ENCODE measurements at places on chromosomes 12 and 14. TPM values are rescaled to one million over a fixed set of nuclear protein-coding genes. Genes with fewer than 3 reads are reported as not detected.

TOMM20L gene
- total RNA-seq: not detected

- no peak overlapping the region for H3K27ac ChIP-seq
- no peak overlapping the region for H3K4me3 ChIP-seq
- H3K4me1 ChIP-seq: no peaks in the 10 kb centered on the region
- no peaks in the 10 kb centered on the region for H3K36me3 ChIP-seq
Observed at GRCh38 chr12:115799610-115800009, 477.9 kb downstream of the MED13L start.

DNA sequence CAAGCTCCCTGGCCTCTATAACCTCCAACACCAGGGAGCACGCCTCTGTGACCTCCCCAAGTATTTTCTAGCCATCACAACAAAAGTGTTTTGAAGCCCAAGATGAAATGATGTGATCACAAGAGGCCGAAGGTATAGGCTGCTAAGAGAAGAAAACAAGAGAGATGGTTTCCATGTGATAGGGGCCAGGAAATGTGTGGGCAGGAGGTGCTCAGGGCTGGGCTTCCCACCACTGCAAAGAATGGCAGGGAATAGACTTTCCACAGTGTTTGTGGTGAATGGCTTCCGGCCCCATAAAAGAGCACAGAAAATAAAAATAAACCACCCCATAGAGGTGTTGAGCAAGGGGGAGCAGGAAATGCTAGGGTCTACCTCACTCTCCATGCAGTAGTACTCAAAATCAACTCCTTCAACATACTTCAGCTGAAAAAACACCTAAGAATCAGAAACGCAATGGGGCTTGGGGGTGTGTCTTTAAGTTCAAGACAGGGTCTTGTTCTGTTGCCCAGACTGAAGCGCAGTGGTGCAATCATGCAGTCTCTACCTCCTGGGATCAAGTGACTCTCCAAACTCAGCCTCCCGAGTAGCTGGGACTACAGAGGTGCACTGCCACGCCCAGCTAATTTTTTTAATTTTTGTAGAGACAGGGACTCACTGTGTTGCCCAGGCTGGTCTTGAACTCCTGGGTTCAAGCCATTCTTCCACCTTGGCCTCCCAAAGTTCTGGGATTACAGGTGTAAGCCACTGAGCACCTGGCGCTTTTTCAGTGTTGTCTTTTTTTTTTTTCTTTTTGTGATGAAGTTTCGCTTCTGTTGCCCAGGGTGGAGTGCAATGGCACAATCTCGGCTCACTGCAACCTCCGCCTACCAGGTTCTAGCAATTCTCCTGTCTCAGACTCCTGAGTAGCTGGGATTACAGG, 27.1 kb downstream of the DAD1 start:
- H3K27me3 ChIP-seq: no peaks in the 10 kb centered on the region
- H3K27ac ChIP-seq: peak overlapping the region; percentile 89
- peaks cover 97% of the 10 kb centered on the region for H3K4me1 ChIP-seq
- H3K36me3 ChIP-seq: peaks cover 46% of the 10 kb centered on the region
- H3K4me3 ChIP-seq: peak overlapping the region; percentile 55

DNA sequence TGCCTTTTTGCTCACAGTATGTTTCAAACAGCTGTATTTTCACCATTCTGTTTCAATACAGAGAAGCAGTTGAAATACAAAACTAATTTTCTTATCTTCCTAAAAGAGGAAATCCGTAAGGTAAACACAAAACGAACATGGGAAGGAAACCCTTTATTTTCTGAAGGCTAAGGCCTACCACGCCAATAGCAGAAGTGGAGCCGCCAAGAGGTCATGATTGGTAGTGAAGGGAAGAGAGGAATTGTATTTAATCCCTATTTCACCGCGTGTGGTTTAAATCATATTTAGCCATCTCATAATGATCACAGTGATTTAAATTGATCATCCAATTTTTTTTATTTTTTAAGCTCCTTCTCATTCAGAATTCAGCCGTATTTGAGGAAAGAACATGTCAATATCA, 398.2 kb downstream of the PRKD1 start:
- no peak overlapping the region for H3K4me3 ChIP-seq
- DNase-seq: no peak
- H3K4me1 ChIP-seq: no peaks in the 10 kb centered on the region
- H3K27ac ChIP-seq: no peak overlapping the region
- no peaks in the 10 kb centered on the region for H3K27me3 ChIP-seq

GRCh38 chr14:90522571-90523191, 125.9 kb downstream of the CALM1 start:
- H3K4me1 ChIP-seq: no peaks in the 10 kb centered on the region
- H3K36me3 ChIP-seq: no peaks in the 10 kb centered on the region

- no peak for DNase-seq
- no peaks in the 10 kb centered on the region for H3K27me3 ChIP-seq
- no peaks in the 10 kb centered on the region for H3K4me1 ChIP-seq
- H3K36me3 ChIP-seq: peaks cover 23% of the 10 kb centered on the region
- no peak overlapping the region for H3K27ac ChIP-seq
Observed at GRCh38 chr12:16021676-16022075, 110.5 kb downstream of the DERA start.

DNA sequence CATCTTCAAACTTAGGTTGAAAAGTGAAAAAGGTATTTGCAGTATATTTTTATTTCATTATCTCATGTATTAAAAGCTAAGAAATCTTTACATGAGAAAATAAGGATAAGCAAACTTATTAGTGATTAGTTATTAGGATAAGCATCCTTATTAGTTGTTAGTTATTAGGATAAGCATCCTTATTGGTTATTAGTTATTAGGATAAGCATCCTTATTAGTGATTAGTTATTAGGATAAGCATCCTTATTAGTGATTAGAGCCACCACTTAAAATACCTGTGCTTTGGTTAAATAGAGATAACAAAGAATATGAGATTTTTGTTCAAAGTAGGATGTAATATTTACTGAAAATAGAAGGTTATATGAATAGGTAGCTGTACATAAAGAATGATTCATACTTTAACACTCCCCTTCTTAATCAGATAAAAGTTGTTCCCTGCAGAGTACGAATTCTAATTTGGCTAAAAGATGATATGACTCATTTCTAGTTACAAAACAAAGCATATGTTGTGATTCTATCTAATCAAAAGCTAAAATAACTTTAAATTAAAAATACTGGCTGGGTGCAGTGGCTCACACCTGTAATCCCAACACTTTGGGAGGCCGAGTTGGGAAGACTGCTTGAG, 56.4 kb downstream of the KDM5A start:
- H3K27ac ChIP-seq: no peak overlapping the region
- DNase-seq: no peak
- peaks cover 57% of the 10 kb centered on the region for H3K36me3 ChIP-seq
- no peaks in the 10 kb centered on the region for H3K27me3 ChIP-seq
- no peaks in the 10 kb centered on the region for H3K4me1 ChIP-seq
- no peak overlapping the region for H3K4me3 ChIP-seq

DNA sequence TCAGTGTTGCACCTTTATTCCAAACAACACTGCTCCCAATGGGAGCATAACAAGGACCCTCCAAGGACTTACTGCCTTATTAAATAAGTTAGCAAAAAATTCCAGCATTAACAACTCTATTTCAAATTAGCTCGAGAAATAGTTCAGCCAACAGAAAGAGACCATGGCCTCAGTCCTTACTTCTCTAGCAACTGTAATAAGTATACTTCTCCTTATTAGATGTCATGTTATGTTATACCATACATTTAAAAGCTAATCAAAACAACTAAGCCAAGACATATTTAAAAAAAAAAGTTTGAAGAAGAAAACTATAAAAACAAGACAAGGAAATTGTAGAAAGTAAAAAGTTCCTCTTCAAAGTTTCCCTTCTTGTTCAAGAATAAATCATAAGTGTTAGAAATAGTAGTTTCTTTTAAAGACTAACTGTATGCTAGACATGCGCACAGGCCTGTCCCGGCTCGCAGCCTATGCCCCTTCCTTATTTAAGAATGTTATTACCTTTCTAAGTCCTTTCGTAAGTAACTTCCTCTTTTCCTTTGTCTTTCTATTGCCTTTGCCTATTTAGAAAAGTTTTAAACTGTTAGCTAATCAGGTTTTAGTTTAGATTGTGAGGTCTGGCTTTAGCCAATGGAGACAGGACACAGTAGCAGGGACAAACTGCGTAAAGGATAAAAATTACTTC, 68.6 kb downstream of the RESF1 start:
- DNase-seq: no peak
- peaks cover 6% of the 10 kb centered on the region for H3K36me3 ChIP-seq
- H3K4me1 ChIP-seq: peaks cover 26% of the 10 kb centered on the region

DNA sequence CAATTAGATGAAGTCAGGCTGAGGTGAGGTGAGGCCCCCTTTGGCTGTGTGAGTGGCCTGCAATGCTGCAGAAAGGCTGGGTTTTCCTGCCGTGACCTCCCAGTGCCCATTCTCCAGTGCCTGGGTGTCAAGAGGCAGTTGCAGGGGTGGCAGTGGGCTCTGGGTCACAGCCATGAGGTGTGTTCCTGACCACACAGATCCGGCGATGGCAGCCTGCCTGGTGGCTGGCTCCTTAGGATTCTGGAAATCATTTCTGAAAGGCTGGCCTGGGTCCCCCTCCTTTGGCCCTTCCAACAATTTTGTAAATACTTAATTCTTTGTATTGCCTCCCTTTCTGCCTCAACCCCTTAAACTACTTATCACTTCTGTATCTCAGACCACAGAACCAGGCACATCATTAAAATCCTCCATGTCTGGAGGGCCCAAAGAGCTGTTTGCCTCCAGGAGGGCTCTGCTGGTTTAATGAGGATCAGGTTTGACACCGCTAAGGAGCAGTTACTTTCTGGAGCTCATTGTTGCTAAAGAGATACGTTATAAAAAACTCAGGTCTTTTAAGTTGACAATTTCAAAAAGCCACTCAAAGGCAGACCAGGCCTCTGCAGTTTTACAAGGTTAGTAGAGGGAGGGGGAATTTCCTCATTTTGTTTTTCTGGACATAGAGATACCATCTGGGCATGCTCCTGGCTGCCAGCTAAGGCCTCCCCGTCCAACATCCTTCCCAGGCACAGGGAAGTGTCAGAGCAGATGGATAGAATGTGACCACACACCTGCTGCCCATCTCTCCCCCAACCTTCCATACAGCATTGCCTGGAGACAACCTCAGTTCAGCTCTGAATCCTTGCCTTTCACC, 204.4 kb downstream of the FOXN3 start:
- peaks cover 20% of the 10 kb centered on the region for H3K36me3 ChIP-seq
- H3K27ac ChIP-seq: no peak overlapping the region
- no peak overlapping the region for H3K4me3 ChIP-seq
- no peak for DNase-seq
- H3K27me3 ChIP-seq: no peaks in the 10 kb centered on the region
- H3K4me1 ChIP-seq: peaks cover 4% of the 10 kb centered on the region

DNA sequence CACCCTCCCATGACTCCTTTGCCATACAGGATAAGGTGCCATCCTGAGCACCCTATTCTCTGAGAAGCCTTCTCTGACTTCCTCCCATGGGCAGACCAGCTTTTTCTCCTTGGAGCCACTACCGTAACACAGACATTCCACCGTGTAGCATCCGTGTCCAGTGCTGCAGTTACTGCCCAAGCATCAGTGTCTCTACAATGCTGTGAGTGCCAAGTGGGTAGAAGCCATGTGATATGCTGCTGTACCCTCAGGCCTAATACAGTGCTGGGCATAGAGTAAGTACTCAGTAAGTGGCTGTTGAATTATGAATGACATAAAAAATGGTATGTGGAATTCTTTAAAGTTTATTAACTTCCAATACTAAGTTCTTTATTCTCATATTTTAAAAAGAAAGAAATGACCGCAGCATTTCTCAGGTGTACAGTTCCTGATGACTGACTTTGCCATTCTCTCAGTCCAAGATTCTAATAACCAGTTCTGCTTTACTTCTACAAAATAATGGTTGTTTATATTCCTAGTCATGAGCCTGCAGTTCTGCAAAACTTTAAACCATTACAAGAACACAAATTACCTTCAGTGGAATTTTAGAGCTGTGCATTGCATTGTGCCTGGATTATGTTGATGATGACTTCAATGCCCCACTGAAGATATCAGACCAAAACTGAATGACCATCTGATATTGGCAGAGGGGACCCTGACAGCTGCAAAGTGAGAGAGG, 118.7 kb downstream of the RPAP3 start:
- H3K27me3 ChIP-seq: no peaks in the 10 kb centered on the region
- H3K36me3 ChIP-seq: no peaks in the 10 kb centered on the region
- peaks cover 4% of the 10 kb centered on the region for H3K4me1 ChIP-seq
- H3K4me3 ChIP-seq: no peak overlapping the region
- H3K27ac ChIP-seq: no peak overlapping the region

DNA sequence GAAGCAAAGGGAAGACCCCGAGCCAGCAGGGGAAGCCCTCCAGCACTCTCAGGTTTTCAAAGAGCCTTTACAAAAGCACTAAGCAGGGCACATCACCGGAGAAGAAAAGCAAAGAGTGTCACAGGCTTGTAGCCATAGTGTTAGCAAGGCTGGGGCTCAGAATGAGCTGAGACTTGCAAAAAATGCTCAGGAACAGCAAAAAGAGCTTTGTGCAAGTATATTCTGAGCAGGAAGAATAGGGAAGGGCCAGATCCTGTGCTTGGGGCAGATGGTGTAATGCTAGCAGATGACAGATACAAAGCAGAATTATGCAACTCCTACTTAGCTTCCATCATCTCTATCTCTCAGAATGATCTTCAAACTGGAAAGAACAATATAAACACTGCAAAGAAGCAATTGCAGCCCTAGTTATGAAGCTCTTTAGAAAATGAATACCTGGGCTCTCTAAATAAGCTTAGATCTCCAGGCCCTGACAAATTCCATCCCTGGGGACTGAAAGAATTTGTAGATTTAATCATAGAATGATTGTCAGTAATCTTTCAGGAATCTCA, 23.7 kb upstream of the PARP11 start:
- H3K27ac ChIP-seq: peak overlapping the region; percentile 96
- H3K4me1 ChIP-seq: peaks cover 32% of the 10 kb centered on the region
- no peaks in the 10 kb centered on the region for H3K27me3 ChIP-seq
- peaks cover 6% of the 10 kb centered on the region for H3K36me3 ChIP-seq

- H3K27ac ChIP-seq: no peak overlapping the region
- no peak overlapping the region for H3K4me3 ChIP-seq
- peaks cover 3% of the 10 kb centered on the region for H3K27me3 ChIP-seq
- DNase-seq: no peak
- peaks cover 18% of the 10 kb centered on the region for H3K4me1 ChIP-seq
Observed at GRCh38 chr14:52026901-52027300, 37.6 kb downstream of the RTRAF start.

DNA sequence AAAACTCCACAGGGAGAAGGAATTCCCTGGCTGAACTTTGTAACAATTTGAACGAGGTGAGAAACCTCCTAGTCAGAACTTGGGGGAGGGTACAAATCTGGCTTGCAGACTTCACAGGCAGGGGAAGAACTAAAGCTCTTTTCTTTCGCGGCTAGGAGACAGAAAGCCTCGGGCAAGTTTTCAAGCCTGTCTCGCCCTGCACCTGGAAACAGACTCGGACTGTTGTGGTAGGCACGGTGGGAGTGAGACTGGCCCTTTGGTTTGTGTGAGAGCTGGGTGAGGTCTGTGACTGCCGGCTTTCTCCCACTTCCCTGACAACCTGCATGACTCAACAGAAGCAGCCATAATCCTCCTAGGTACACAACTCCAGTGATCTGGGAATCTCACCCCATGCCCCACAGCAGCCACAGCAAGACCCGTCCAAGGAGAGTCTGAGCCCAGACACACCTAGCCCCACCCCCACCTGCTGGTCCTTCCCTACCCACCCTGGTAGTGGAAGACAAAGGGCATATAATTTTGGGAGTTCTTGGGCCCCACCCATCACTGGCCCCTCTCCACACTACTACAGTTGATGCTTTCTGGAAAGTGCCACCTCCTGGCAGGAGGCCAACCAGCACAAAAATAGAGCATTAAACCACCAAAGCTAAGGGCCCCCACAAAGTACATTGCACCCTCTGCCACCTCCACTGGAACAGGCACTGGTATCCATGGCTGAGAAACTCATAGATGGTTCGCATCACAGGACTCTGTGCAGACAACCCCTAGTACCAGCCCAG, 102.7 kb upstream of the ST8SIA1 start:
- no peak for DNase-seq
- H3K4me1 ChIP-seq: no peaks in the 10 kb centered on the region
- H3K27ac ChIP-seq: no peak overlapping the region

Data from activated CD8-positive, alpha-beta T cell treated with anti-CD3 and anti-CD28 coated beads, Interleukin-2, amount 10 ng/mL, durations not matched to agents 7 days and 5 days (primary cell).